T-helper 17 cell (primary cell): ENCODE measurements at places on chromosomes 5 and 9.

GRCh38 chr5:169260896-169261569 lies 39.9 kb downstream of the SLIT3 start:
- DNase-seq: no peak

GRCh38 chr5:55934720-55935119 lies 60.0 kb downstream of the IL6ST start:
- DNase-seq: no peak

DNA sequence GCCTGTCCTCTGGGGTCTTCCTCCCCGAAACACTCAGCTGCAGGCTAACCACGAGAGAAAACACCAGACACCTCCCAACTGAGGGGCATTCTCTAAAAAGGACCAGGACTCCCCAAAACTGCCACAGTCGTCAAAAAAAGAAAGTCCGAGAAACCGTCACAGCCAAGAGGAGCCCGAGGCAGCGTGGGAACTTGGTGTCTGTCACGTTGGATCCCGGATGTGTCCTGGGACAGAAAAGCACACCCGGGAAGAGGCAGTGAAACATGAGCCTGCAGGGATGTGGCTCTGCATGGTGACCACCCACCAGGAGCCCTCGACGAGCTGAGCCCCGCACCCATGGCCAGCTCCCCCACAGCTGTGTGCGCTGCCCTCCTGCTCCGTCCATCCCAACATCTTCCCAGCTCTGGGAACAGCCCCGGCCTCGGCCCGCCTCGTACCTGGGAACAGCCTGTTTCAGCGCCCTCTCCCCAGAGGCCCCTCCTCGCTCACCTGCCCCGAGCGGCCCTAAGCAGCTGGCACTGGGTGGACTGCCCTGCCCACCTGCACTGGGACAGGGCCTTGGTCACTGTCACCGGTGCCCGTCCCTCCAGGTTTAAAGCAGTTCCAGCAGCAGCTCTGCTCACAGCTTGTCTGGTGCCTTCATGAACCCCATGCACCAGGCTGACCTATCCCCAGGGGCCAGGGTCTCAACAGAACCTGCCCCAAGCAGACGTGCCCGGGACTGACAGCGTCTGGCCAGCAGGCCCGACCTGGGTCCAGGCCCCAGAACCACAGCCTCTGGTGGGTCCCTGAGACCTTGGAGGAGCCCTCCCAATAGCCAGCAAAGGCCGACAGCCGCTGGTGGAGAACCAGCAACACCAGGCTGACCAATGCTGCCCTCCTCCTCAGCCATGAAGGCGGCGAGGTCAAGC lies 10.9 kb downstream of the SLC12A7 start:
- no peak for DNase-seq

- no peak for DNase-seq
These were observed 23.7 kb downstream of the SPATA31D1 start for GRCh38 chr9:82012276-82012675.

GRCh38 chr5:171747061-171747859 lies 38.4 kb upstream of the SMIM23 start:
- DNase-seq: no peak

DNA sequence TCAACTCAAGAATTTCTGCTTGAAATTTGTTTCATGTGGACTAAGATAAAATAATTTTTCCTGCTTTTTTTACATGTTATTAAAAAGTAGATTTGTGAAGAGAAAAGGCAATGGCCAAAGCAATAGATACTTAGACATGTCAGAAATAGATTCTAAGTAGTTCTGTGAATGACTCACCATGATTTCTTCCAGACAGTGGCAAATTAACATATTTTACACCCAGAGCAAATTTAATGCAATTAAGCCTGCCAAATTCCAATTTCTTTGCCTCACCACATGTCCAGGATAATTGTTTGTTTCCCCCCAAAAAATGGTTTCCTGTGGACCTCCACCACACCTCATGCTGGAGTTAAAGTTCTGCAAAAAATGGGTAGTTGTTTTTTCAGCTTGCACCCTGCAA lies 651.4 kb downstream of the CETN3 start:
- no peak for DNase-seq

GRCh38 chr5:66870708-66871107 lies 274.5 kb downstream of the MAST4 start:
- no peak for DNase-seq

DNA sequence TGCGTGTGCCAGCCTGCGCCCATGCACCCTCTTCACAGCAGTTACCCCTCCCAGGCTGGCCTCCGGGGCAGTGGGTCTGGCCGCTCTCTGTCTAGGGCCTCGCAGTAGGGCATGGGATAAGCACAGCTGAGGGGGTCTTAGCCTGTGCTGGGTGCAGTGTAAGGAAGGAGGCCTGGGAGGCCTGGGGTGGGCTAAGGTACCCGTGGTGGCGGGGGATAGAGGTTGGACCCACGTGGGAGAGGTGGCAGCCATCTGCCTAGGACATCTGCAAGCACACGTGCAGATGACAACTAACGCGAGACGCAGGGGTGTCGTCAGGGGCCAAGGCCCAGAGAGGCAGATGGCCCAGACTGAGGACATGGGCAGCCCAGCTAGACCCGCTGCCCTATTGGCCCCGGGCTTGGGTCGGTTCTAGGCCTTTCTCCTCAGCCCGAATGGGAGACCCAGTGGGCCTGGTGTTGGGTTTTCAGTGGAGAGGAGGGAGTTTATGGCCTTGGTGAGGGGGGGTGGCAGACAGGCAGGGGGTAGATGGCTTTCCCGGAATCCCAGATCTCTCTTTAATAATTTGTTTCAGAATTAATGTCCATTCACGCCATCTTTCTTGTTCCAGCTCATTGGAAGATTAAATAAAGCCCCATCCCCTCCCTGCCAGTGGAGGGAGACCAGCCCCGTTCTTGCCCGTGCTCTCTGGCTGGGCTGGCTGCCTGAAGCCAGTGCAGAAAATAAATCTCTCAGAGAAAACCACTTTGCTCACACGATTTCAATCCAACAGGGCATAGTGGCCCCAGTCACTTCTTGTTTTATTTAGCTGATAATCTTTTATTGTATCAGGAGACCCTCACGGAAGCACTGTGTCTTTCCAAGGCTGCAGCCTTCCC lies 154.2 kb downstream of the GAPVD1 start:
- DNase-seq: no peak
